Activated CD4-positive, CD25-positive, alpha-beta regulatory T cell (primary cell): ENCODE measurements at places on chromosomes 16 and 17.

DNA sequence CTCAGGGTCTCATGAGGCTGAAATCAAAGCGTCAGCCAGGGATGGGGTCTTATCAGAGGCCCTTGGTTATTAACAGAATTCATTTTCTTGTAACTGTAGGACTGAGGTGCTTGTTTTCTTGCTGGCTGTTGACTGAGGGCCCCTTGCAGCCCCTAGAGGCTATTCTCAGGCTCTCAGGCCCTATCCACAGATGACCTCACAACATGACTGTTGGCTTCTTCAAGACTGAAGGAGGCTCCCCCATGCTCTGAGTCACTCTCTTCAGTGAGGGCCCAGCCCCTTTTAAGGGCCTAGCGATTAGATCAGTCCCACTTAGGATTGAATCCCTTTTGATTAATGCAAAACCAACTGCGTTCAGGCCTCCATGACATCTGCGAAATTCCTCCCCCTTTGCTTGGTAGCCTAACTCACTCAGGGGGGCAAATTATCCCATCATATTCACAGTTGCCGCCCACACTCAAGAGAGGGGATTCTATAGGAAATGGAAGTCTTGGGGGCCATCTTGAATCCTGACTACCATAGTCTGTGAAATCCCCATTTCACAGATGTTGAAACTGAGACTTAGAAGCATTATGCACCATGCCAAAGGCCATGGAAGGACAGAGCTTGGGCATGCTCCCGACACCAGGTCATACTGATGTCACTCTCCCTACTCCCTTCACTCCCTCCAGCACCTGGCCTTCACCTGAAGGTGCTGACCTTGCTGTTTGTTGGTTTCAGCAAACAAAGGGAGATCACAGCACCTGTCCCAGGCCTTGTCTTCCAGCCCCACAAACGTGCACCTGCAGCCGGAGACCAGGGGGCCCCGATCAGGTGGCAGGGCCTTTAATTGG lies 592.3 kb downstream of the MAF start:
- no peak for DNase-seq

DNA sequence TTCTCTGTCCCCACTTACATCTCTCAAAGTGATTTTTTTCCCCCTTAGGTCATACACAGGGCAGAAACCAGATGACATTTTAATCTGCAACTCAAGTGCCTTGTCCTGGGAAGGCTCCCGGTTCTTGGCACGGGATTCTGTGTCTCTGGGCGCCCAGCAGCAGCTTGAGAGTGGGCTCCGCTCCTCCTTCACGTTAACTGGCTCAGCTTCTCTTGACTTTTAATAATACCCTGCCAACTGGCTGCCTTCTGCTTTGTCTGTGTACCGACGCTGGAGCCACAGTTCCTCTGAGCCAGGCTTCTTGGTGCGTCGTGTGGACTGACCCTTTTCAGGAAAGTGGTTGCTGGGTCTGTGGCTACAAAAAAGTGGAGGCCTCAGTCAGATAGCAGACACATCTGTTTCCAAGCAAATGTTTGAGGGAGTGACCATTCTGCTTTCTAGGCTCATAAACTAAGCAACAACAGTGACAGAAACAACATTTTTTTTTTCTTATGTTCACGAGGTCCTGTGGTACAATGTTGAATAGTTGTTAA lies 64.9 kb downstream of the IRF8 start:
- no peak for DNase-seq

GRCh38 chr17:76742958-76743357 lies 5.0 kb downstream of the MFSD11 start:
- no peak for DNase-seq

DNA sequence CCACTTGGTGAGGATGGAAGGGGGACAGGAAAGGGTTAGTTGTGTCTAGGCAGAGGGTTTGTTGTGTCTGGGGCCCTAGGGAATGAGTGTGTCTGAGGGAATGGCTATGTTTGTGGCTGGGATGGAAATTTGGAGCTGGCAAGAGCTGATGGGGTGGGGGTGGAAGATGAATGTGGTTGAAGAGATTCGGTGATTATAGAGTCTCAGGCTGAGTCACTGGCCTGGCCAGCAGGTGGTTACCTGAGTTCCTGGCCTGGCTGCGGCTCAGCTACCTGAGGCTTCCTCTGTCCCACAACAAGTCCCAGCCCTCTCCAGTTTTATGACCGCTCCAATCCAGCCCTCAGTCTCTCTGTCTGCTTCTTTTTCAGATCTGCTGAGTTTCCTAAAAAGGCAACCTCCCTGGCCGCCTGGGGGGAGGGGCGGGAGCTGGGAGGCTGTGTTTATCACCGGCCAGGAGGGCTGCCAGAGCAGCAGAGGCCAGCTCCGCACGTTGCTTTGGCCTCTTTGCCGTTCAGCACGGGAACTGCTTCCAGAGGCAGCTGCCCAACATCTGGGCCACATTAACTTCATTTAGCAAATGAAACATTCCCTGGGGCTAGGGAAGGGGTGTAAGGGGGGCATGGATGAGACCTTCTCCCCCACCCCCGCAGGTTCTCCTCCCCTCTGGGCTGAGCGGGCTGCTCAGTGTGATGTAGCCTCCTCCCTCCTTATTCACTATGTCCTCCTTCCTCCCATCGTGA lies 21.8 kb downstream of the ITGB3 start:
- no peak for DNase-seq

GRCh38 chr16:81443688-81444447 lies 740 bp upstream of the CMIP start:
- DNase-seq: no peak

DNA sequence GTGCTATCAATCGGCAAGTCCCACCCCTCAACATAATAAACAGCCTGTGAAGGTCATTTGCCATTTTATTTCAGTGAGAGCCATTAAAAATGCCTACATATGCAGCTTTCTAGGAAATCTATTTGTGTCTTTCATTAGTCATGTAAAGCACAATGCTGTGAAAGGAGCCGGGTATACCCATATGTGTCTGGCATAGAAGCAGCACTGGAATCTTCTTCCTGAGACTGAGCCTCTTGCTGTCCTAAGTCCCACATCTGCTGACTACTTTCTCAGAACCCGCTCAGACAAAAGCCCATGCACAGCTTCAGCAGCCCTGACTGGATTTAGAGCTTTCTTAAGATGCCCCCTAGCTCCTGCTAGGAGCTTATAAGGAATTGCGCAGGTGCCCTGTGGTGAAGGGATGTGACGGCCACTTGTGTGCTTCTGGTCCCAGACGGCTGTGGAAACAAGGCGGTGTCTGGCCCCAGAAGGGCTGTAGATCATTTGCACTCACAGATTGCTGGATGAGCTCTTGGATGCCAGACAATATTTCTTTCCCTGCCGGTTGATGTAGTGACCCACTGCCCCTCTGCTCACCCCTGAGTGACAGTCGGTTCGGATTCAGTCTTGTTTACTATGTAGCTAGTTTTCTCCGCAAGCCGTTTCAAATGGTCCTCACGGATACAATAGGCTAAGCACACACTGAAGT lies 172.2 kb downstream of the ANKFN1 start:
- no peak for DNase-seq

DNA sequence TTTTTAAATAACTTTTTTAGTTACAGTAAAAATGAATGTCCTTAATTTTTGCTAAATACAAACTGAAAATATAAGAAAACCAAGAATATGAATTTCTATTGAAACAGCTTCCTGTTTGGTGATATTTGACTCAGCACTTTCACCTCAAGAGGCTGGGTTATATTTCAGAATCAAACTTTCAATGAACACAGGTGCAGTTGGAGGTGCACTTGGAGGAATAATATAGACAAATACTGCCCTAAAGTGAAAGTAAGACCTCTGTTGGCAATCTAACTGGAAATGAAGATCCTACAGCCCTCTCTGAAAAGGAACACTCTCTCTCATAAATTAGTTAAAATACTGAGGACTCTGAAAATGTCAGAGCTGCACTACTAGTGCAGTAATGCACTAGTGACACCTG lies 106.2 kb downstream of the BRIP1 start:
- DNase-seq: no peak

DNA sequence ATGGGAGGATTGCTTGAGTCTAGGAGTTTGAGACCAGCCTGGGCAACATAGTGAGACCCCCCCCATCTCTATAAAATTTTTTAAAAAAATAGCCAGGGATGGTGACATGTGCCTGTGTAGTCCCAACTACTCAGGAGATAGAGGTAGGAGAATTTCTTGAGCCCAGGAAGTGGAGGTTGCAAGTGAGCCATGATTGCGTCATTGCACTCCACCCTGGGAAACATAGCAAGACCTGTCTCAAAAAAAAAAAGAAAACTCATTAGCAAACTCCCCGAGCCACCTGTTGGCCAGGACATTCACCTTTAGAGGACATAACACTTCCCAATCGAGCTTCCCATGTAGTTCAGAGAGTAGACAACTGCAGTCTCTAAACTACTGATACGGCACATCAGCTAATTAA lies 274.2 kb downstream of the ABCC12 start:
- no peak for DNase-seq

DNA sequence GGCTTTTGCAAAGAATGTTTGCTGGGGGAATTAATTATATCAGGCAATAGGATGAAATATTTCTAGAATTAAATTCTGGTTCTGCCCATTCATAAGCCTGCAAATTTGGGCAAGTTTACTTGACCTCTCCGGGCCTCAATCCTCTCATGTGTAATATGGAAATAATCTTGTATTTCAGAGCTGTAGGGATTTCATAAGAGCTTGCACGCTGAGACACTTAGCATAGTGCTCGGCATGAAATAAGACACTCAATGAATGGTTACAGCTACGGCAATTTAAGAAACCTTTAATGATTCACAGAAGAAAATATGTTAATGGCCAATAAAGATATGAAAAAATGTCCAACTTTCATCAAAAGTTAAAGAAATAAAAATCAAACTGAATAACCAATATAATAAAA lies 40.6 kb upstream of the PITPNM3 start:
- DNase-seq: no peak

GRCh38 chr17:46832945-46833839 lies 14.7 kb upstream of the WNT3 start:
- no peak for DNase-seq

- no peak for DNase-seq
Measured at GRCh38 chr17:81486199-81486810, 26.3 kb downstream of the ACTG1 start.

DNA sequence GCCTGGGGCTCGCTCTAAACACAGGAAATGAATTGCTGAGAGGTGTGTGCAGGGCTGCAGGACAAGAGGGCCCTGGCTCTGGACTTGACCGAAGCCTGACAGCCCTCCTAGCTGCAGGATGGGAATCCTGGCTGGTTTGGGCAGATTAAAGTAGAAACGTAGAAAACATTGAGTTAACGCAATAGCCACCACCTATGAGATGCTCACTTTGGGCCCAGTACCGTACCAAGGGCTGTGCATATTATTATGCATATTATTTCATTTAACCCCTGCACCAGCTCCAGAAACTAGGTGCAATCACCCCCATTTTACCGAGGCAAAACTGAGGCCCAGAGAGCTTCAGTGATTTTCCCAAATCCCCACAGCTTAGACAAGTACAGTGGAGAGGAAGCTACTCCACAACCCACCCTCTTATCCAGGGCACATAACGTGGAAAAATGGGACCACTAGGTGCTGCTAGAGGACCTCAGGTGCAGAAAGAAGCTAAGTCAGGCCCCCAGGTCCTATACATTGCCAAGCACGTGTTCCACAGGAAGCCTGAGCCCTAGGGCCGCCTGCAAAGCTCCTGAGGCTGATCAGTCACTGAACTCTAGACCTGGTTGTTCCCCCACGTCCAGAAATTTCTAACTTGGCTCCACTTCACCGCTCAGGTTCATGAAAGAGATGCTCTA lies 79.2 kb downstream of the MYH11 start:
- no peak for DNase-seq

- DNase-seq: no peak
Measured at GRCh38 chr16:56861092-56861610, 3.9 kb upstream of the SLC12A3 start.

- DNase-seq: no peak
Measured at GRCh38 chr16:21565507-21565860, 33.9 kb upstream of the METTL9 start.

DNA sequence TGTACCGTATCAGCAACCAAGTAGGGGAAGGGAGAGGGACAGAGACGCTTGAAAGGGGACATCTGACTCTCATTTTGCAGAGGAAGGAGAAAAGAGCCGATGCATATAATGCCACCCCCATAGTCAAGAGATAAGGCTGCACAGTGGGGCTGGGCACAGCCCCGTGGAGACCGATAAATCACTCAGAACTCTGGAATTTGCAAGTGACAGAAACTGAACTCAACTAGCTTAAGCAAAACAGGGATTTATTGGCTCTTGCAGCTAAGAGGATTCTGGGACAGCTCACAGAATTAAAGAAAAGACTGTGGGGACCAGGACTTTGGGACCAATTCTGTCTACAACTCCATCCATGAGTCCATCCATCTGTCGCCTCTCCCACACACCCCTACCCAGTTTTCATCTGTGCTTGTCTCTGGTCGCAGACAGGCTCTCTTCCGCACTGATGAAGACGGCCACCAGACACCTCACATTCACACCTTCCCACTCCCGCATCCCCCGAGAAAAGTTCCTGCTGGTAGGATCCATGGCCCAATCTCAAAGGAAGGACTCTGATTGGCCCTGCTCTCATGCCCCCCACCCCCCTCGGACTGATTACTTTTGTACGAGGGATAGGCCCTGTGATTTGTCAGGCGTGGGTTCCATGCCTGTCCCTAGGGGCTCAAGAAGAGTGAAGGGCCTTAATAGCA lies 105.9 kb upstream of the RPL38 start:
- DNase-seq: no peak

- DNase-seq: no peak
Measured at GRCh38 chr16:87407511-87408112, 15.5 kb downstream of the MAP1LC3B start.

- DNase-seq: no peak
Measured at GRCh38 chr16:1906055-1906845, 12.0 kb downstream of the HS3ST6 start.

DNA sequence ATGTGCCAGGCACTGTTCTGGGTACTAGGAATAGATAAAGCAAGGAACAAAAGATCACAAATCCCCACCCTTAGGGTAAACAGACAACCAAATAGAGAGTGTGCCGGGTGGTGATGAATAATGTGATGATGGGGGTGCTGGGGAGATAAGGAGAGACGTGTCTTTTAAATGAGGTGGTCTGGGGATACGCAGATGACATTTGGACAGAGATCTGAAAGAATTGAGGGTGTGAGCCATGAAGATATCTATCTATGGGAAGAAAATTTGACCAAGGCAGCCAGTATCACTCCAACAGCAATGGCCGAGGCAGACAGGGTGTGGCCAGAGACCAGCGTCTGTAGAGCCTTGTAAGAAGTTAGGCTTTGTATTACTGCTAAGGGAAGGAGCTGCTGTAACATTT lies 165.3 kb downstream of the MRTFB start:
- no peak for DNase-seq

DNA sequence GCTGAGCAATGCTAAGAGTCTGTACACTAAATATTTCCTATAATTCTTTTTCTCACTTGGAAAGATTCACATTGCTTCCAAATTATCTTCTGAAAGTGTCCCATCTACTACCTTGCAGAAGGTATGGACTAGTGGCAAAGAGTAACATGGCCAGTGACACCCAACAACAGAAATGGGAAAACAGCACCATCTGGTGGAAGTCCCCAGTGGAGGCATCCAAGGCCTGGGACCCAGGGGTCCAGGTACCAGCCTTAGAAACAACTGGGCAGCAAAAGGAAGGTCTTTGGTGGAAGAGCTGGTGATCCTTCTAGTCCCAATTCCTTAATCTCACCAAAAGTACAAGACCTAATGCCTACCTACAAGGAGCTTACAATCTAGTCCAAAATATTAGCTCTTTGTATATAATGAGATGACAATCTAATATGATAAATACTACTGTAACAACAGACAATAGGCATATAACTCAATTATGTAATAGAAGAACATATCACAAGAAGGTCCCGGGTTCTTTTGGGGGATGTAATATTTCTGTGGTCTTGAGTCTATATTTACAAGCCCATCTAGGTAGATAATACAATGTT lies 55.3 kb downstream of the SKAP1 start:
- no peak for DNase-seq
